ENCODE measurements at places on chromosomes 3 and 15. TPM values are rescaled to one million over a fixed set of nuclear protein-coding genes. Genes with fewer than 3 reads are reported as not detected.

Gene PML
- total RNA-seq, result 18.0 TPM

DNA sequence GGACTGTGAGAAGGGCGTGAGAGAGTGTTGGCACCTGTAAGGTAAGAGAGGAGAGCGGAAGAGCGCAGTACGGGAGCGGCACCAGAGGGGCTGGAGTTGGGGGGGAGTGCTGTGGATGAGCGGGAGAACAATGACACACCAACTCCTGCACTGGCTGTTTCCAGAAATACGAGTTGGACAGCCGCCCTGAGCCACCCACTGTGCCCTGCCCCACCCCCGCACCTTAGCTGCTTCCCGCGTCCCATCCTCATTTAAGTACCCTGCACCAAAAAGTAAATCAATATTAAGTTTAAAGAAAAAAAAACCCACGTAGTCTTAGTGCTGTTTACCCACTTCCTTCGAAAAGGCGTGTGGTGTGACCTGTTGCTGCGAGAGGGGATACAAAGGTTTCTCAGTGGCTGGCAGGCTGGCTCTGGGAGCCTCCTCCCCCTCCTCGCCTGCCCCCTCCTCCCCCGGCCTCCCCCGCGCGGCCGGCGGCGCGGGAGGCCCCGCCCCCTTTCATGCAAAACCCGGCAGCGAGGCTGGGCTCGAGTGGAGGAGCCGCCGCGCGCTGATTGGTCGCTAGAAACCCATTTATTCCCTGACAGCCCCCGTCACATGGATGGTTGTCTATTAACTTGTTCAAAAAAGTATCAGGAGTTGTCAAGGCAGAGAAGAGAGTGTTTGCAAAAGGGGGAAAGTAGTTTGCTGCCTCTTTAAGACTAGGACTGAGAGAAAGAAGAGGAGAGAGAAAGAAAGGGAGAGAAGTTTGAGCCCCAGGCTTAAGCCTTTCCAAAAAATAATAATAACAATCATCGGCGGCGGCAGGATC is at the start of gene SOX2:
Gene SOX2 (plus strand): TSS at position 601 of the 811 bp plus-strand sequence. CDS start 436 bp downstream, outside the sequence.
- peak within 1 kb of the TSS; percentile 99 for H3K27ac ChIP-seq

- no peaks in the 10 kb centered on the region for H3K36me3 ChIP-seq
- no peak for DNase-seq
- H3K27me3 ChIP-seq, result no peaks in the 10 kb centered on the region
- H3K4me3 ChIP-seq, result no peak overlapping the region
- no peak overlapping the region for H3K27ac ChIP-seq
- no peaks in the 10 kb centered on the region for H3K4me1 ChIP-seq
Observed at GRCh38 chr3:72860846-72861245, 12.6 kb upstream of the SHQ1 start.

- no peak for DNase-seq
- H3K36me3 ChIP-seq, result no peaks in the 10 kb centered on the region
- peaks cover 17% of the 10 kb centered on the region for H3K4me1 ChIP-seq
- H3K4me3 ChIP-seq, result no peak overlapping the region
Observed at GRCh38 chr3:58164199-58164879, 46.4 kb downstream of the DNASE1L3 start.

Gene SI
- not detected for total RNA-seq

DNA sequence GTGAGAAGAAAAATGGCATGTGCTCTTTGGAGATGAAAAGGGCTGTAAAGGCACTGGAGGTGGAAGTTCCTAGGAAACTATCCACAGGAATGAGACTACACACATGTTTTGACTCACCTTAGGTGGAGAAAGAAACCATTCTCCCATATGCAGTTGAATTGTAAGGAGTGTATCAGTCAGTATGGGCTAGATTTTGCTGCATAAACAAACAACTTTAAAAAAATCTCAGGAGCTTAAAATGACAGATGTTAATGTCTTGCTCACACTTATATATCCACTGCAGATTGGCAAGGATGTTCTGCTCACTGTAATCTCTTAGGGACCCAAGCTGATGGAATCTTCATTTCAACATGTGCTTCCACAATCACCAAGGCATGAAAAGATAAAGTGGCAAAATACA is 25.6 kb downstream of the RPL22L1 start:
- no peak overlapping the region for H3K27ac ChIP-seq
- H3K4me3 ChIP-seq, result no peak overlapping the region
- no peaks in the 10 kb centered on the region for H3K4me1 ChIP-seq
- H3K27me3 ChIP-seq, result no peaks in the 10 kb centered on the region

- DNase-seq, result no peak
- peaks cover 5% of the 10 kb centered on the region for H3K4me1 ChIP-seq
- no peaks in the 10 kb centered on the region for H3K27me3 ChIP-seq
- H3K36me3 ChIP-seq, result no peaks in the 10 kb centered on the region
Observed at GRCh38 chr3:108388136-108389132, 92.1 kb downstream of the HHLA2 start.

DNA sequence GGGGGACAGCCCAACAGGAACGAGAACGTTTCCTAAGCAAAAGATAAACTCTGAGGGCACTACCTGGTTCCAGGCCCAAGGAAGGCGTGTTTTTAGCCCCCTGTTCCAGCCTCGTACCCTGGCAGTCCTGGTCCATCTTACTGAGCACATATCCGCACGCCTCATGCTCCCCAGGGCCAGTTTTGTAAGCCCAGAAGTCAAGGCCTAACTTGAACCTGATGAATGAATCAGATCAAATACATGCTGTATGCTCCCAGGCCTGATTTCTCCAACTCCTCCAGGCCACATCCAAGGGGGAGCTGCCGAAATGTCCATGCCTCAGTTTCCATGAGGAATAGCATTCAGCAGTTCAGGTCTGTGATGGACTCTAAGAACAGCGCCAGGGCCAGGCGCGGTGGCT is 14.3 kb upstream of the DOCK3 start:
- H3K36me3 ChIP-seq, result no peaks in the 10 kb centered on the region
- no peak overlapping the region for H3K4me3 ChIP-seq
- no peaks in the 10 kb centered on the region for H3K27me3 ChIP-seq
- no peak for DNase-seq

DNA sequence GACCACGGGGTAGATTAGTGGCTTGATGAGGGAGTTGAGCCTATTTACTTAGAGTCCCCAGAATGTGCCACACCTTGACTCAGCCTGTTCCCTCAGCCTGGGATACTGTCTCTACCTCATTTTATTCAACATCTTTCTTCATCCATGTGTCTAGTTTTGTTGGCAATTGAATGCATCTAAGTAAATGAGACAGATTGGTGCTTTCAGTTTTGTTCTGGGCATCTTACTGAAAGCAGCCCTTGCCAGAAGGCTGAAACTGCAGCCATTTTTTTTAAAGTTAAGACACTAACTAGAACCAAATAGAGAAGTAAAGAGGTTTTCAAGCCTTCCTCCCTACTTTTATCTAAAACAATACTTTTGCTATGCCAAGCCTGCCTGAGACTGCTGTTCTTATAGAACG is 246.8 kb downstream of the SLCO3A1 start:
- H3K4me1 ChIP-seq, result peaks cover 35% of the 10 kb centered on the region
- H3K36me3 ChIP-seq, result no peaks in the 10 kb centered on the region
- H3K27ac ChIP-seq, result no peak overlapping the region
- H3K4me3 ChIP-seq, result no peak overlapping the region
- no peaks in the 10 kb centered on the region for H3K27me3 ChIP-seq

Gene C2CD4B
- not detected for total RNA-seq

GRCh38 chr3:171770689-171771620 is 39.3 kb downstream of the PLD1 start:
- no peaks in the 10 kb centered on the region for H3K4me1 ChIP-seq
- no peak overlapping the region for H3K4me3 ChIP-seq
- no peak for DNase-seq
- H3K36me3 ChIP-seq, result no peaks in the 10 kb centered on the region
- no peak overlapping the region for H3K27ac ChIP-seq

Gene FRMD4B
- total RNA-seq, result 13.0 TPM

Gene SERINC4
- total RNA-seq, result not detected

Gene CLDN1
- 0.34 TPM for total RNA-seq

- no peak for DNase-seq
- no peak overlapping the region for H3K4me3 ChIP-seq
- no peaks in the 10 kb centered on the region for H3K36me3 ChIP-seq
- peaks cover 7% of the 10 kb centered on the region for H3K4me1 ChIP-seq
- H3K27me3 ChIP-seq, result no peaks in the 10 kb centered on the region
- no peak overlapping the region for H3K27ac ChIP-seq
Observed at GRCh38 chr15:51375966-51376640, 34.6 kb downstream of the GLDN start.

DNA sequence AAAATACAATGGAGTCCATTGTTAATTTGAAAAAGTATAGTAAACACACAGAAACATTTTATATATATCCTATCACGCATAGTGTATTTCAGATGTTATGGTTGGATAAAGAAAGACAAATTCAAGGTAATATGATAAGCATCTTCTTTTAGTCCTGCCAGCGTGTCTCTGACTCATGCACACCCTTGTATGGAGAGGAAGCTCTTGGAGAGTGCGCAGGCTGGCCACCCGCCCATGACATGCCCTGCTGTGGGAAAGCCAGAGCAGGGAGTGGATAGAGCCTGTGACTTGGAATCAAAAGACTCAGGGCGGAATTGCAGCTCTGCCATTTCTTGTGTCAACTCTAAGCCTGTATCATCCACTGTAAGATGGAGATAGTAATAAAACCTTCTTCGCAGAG is 23.0 kb upstream of the COPG1 start:
- no peaks in the 10 kb centered on the region for H3K36me3 ChIP-seq
- no peak for DNase-seq
- H3K27ac ChIP-seq, result no peak overlapping the region
- H3K4me3 ChIP-seq, result no peak overlapping the region
- H3K4me1 ChIP-seq, result peaks cover 10% of the 10 kb centered on the region
- H3K27me3 ChIP-seq, result no peaks in the 10 kb centered on the region

Gene LRRC58
- 29.2 TPM for total RNA-seq

DNA sequence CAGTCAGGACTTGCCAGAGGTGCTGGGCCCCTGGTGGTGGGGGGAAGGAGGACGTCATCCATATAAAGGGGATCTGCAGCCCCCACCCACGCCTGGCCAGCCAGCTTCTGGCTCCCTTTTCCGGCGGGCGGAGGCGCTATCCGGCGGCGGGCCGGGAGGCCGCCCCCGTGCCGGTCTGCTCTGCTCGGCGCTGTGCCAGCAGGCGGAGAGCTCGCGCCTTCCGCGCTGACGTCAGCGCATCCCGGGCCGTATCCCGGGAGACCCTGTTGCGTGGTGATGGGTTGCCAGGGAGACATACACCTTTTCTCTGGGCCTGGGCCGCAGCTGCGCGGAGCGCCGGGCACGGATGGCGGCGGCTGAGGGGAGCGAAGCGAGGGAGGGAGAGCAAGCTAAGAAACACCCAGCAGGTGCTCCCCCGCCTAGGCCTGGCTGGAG is 1.1 kb downstream of the FAM131A start:
- peak; percentile 92 for DNase-seq
- peaks cover 21% of the 10 kb centered on the region for H3K4me1 ChIP-seq
- H3K36me3 ChIP-seq, result no peaks in the 10 kb centered on the region
- H3K27me3 ChIP-seq, result no peaks in the 10 kb centered on the region
- H3K27ac ChIP-seq, result no peak overlapping the region

DNA sequence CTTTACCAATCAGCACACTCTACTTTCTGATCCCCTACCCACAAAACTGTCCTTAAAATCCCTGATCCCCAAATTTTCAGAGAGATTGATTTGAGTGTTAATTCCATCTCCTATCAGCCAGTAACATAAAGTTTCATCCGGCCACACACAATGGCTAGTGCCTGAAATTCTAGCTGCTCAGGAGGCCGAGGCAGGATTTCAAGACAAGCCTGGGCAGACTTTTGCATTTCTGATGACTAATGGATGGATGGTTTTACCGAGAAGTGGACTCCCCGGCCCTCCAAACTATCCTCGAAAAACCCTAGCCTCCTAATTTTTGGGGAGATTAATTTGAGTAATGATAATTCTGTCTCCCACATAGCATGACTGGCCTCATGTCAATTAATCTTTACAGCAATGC is 269.8 kb upstream of the POU1F1 start:
- H3K4me1 ChIP-seq, result no peaks in the 10 kb centered on the region
- no peak for DNase-seq
- no peak overlapping the region for H3K27ac ChIP-seq
- no peaks in the 10 kb centered on the region for H3K36me3 ChIP-seq
- no peaks in the 10 kb centered on the region for H3K27me3 ChIP-seq
- no peak overlapping the region for H3K4me3 ChIP-seq

Gene EAF2
- total RNA-seq, result 8.5 TPM

Gene PRICKLE2
- total RNA-seq, result 10.7 TPM

Gene GOLGA6L10
- total RNA-seq, result 1.3 TPM

GRCh38 chr3:159128628-159129027 is 326.8 kb downstream of the MFSD1 start:
- no peaks in the 10 kb centered on the region for H3K36me3 ChIP-seq
- H3K27me3 ChIP-seq, result no peaks in the 10 kb centered on the region
- no peaks in the 10 kb centered on the region for H3K4me1 ChIP-seq
- H3K4me3 ChIP-seq, result no peak overlapping the region
- H3K27ac ChIP-seq, result no peak overlapping the region
- no peak for DNase-seq

DNA sequence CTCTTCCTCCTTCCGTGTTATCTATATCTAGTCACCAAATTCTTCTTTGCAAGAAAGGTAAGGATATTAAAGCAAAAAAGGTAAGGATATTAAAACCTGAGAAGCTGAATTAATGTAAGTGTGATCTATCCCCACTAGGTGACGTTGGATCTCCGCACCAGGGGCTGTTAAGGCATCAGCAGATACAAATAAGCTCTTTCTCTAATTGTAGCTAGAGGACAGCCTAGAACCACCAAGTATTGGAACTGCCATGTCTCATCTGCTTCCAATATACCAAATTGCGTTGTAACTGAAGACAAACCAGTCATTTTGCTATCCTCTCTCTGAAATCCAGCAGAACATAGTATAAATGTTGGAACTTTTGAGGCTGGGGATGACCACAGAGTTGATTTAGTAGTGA is 471.2 kb upstream of the TGFBR2 start:
- no peak overlapping the region for H3K27ac ChIP-seq
- DNase-seq, result no peak
- H3K4me3 ChIP-seq, result no peak overlapping the region
- no peaks in the 10 kb centered on the region for H3K4me1 ChIP-seq

- H3K36me3 ChIP-seq, result no peaks in the 10 kb centered on the region
- no peak within 1 kb of the TSS for H3K27ac ChIP-seq
- DNase-seq, result peak; percentile 95
- peaks cover 57% of the 10 kb centered on the region for H3K4me1 ChIP-seq
- H3K27me3 ChIP-seq, result peaks cover 82% of the 10 kb centered on the region
Observed at GRCh38 chr15:60004009-60004845, at the start of gene FOXB1. Gene FOXB1, plus strand, starts transcription at chr15:60004311. Its CDS starts 653 bp downstream, at chr15:60004964.

GRCh38 chr3:69092030-69092516 is 7.3 kb downstream of the ARL6IP5 start:
- H3K36me3 ChIP-seq, result no peaks in the 10 kb centered on the region
- H3K27ac ChIP-seq, result peak overlapping the region; percentile 60
- peak; percentile 46 for DNase-seq

All from neural progenitor cell (in vitro differentiated cells).